ELR (cell line): ENCODE measurements at places on chromosomes 7 and 10.

- no peak for DNase-seq
Measured at GRCh38 chr7:149809215-149809614, 29.0 kb upstream of the ZNF862 start.

GRCh38 chr7:158424011-158424410 is 163.6 kb downstream of the PTPRN2 start:
- no peak for DNase-seq

DNA sequence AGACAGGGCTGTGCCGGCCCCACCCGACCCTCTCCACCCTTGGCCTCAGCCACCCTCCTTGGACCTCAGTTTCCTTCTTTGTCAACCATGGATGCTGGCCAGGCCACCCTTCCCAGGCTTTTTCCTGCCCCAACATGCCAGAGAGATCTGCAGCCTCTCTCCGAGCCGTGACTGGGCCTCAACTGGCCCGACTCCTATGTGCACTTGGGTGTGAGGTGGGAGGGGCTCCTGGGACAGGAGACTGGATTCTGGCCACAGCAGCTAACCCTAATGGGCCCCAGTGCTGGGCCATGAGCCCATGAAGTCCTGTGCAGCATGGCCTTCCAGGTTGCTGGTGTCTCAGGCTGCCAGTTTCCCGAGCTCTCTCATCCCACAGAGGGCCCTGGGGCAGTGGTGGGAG is 47.7 kb upstream of the PCBD1 start:
- no peak for DNase-seq

DNA sequence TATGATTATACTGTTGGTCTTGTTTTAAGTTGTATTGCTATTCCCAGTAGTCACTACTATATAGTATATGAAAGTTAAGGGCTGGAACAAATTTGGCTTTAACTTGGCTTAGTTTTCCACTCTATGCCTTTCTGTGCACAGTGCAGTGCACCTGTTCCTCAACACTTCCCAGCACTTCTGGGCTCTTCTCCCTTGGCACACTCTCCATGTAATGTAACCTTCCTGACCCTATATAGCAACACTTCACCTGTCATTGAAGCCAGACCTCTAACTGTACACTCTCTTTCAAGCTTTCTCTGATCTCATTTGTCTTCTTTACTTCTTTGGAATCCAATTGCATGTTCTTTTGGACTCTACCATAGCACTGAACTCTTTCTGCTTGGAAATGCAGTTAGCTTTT is 83.9 kb upstream of the SMIM30 start:
- no peak for DNase-seq

DNA sequence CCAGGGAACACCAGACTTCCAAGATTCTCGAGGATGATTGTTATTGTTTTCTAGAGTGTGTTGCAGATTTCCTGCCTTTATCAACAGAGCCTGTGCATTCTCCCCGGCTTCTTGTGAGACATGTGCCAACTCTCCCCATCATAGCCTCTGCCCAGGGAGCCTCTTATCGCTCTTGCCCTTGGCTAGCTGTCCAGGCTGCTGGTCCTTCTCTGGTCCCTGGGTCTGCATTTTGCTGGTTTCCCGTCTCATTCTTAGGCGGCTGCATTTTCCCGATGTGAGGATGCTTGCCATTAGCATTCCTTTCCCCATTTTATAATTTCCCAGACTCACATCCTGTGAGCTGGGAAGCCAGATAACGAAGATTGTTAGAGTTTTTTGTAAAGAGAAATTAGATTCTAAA is 15.2 kb downstream of the SLC13A4 start:
- DNase-seq, result no peak

DNA sequence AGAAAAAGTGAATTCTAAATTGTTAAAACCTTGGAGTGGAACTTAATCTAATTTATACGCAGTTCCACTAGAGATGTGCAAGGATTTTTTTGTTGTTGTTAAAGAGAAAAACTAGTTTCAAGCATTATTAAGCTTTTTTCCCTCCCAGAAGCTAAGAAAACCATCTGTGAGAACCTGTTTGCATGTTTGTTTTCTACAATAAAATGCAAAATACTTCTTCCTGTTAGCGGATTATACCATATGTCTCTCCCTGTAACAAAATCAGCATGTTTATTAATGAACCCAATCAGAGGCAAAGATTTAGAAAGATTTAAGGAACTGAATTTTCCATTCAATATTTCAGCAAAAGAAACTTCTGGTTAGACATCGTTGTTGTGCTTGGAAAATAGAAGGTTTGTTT is 579.8 kb upstream of the GALNT17 start:
- DNase-seq, result no peak

DNA sequence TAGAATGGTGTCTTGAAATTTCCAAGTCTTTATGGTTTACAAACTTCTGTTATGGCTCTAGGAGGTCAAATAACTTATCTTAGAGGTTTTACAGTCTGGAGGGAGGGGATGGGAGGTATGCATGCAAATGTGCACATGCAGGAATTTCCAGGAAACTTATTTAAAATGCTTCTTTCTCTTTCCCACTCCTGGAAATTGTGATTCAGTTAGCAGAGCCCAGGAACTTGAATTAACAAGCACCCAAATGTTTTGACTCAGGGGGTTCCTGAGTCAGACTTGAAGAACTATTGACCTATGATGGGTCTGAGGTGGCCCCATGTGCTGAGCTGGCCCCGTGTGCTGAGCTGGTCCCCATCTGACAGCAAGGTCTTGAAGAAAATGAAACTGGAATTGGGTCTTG is 669.4 kb downstream of the INHBA start:
- DNase-seq, result peak; percentile 70

GRCh38 chr7:74103219-74103772 is 19.7 kb downstream of the LIMK1 start:
- DNase-seq, result no peak

DNA sequence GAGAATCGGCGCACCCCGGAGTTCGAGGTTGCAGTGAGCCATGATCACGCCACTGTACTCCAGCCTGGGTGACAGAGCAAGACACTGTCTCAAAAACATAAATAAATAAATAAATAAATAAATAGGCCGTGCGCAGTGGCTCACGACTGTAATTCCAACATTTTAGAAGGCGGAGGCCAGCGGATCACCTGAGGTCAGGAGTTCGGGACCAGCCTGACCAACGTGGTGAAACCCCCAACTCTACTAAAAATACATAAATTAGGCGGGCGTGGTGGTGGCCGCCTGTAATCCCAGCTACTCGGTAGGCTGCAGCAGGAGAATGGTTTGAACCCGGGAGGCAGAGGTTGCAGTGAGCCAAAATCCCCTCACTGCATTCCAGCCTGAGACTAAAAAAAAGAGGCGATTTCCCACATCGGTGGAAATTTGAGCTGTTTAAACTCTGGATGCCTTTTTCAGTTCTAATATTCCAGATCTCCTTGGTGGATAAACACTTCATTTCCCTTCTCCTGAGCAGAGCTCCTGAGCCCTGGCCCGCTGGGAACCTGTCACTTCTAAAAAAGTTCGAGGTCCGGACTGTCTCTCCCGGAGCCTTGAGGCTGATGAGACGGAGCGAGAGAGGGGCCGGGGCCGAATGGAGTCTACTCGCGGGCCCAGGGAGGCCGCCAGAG is 2.0 kb upstream of the NFKB2 start:
- no peak for DNase-seq

- DNase-seq, result peak; percentile 74
Measured at GRCh38 chr7:149719050-149719899, 54.1 kb downstream of the ZNF467 start.

DNA sequence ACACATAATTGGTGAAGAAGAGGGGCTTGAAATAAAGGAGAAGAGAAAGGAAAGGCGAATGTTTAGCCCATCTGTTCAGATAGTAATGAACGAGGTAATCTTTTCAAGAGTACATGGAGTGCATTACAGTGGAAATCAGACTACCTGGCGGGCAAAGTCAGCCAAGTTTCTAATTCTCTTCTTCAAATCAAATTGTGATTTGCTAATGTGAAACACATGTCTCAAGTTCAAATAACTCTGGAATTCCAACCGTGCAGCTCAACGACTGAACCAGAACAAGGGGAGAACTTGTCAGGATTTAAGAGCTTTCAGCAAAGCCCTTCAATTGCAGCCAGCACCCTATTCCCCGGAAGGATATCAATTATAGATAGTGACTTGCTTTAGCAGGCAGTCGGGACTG is 216.9 kb downstream of the GLI3 start:
- DNase-seq, result no peak

GRCh38 chr10:30227481-30227880 is 121.6 kb downstream of the MTPAP start:
- DNase-seq, result no peak

GRCh38 chr7:95772771-95773581 is 622 bp downstream of the DYNC1I1 start:
- no peak for DNase-seq

DNA sequence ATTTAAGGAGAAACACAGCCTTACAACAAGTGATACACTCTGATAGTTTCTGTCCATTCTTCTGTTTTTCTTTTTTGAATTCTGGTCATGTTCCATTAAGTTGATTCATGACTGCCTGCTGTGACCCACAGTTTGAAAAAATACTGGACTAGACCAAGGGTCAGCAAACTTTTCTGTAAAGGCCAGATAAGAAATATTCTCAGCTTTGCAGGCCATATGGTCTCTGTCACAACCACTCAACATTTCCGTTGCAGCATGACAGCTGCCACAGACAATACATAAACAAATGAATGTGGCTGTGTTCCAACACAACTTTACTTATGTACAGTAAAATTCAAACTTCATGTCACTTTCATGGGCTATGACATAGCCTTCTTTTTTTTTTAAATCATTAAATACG is 156.7 kb downstream of the PLXNA4 start:
- DNase-seq, result no peak

- no peak for DNase-seq
Measured at GRCh38 chr7:150417239-150417638, 33.2 kb upstream of the GIMAP8 start.

DNA sequence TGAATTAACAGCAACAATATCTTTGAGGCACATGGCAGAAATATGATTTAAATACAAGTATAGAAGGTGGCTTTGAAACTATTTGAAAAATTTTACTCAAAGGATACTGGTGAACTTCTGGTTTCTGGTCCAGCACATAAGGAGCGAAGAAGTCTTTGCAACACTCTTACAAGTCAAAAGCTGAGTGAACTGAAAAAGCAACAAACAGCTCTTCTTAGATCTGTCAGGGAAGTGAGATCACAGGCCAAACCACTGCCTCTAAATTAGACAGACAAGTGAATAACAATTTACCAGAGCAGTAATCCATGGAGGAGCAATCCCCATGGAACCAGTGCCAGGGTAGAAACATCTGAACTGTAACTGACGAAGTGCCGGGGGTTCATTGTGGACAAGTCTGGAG is 9.6 kb upstream of the VWC2 start:
- no peak for DNase-seq

DNA sequence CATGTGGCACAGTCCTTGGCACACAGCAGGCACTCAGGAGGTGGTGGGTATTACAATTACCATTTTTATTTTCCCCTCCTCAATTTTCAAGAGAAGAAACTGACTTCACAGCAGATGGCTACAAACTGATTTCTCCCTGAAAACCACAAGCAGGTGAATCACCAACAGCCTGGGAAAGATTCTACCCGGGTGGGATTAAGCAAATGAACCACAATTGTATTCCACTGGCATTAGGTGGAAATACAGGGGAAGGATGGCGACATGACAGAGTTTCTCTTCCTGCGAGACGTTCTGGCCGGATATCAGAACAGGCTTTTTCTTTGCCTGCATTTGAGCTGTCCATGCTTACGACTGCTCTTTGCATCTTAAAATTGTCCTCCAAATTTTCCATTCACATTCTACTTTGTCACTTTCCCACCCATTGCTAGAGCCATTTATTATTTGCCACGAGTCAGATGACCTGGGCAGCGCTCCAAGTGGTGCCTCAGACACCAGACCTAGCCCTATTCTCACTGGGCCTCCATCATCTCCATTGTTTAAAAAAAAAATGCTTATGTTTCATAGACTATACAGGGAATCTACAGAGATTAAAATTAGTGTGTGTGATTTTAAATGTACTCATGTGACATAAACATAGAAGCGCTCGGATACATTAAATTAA is 4.6 kb downstream of the DENND11 start:
- DNase-seq, result peak; percentile 84

GRCh38 chr7:115984105-115984504 is 46.5 kb downstream of the TFEC start:
- DNase-seq, result peak; percentile 53

DNA sequence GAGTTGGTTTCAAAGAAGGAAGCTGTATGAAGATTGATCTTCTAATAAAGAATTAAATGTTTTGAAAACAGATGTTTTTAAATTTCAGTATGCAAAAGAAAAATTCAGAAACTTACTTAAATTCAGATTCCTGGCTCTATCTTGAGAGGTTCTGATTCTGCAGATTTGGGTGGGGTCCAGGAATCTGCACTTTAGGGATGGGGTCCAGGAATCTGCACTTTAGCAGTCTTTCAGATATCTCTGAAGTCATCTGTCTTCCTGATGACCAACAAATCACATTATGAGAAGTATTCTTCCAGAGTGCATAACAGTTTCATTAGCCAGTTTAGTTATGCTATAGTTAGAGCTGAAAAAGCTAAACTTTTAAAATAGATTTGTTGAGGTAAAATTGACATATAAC is 24.1 kb downstream of the ABRAXAS2 start:
- no peak for DNase-seq
